ENCODE measurements at places on chromosomes 5 and 9. TPM values are rescaled to one million over a fixed set of nuclear protein-coding genes. Genes with fewer than 3 reads are reported as not detected.

DNA sequence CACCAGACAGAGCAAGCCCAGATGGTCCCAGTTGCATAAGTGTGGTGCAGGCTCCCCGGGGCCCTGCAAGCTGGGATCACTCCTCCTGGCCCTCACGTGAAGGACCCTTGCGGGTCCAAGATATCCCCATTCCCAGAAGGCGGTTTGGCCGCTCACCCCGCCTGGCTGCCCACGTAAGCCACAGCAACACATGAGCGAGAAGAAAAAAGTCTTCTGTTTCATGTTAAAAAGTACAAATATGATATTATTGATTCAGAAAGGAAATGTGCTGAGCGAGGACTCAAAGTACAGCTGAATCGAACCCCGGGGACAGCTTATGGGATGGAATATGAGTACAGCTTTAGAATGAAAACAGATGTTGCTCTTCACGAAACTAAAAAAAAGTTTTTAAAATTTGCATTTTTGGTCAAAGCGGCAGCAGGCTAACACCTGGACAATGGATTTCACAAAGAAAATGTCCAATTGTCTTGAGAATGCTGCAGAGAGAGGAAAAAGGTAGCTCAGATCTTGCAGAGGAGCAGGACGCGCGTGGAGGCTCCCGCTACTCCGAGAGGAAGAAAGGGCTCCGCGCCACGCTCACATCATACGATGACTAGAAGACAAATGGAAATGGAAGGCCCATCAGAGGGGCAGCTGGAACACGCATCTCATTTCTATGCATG lies 427.6 kb downstream of the IRX1 start:
- no peak overlapping the region for H3K27ac ChIP-seq
- no peak overlapping the region for H3K4me3 ChIP-seq
- H3K36me3 ChIP-seq, result no peaks in the 10 kb centered on the region
- DNase-seq, result no peak
- H3K4me1 ChIP-seq, result no peaks in the 10 kb centered on the region
- H3K27me3 ChIP-seq, result no peaks in the 10 kb centered on the region

The OCLN gene
- polyA plus RNA-seq, result 3.1 TPM

- no peaks in the 10 kb centered on the region for H3K36me3 ChIP-seq
- DNase-seq, result no peak
- no peaks in the 10 kb centered on the region for H3K27me3 ChIP-seq
- H3K4me3 ChIP-seq, result no peak overlapping the region
- H3K4me1 ChIP-seq, result no peaks in the 10 kb centered on the region
These were observed 348.3 kb upstream of the CDH6 start for GRCh38 chr5:30845194-30845593.

The HAVCR2 gene
- 0.41 TPM for polyA plus RNA-seq

GRCh38 chr5:14110680-14111079 lies 32.5 kb upstream of the TRIO start:
- H3K4me1 ChIP-seq, result peaks cover 4% of the 10 kb centered on the region
- no peaks in the 10 kb centered on the region for H3K27me3 ChIP-seq
- no peak overlapping the region for H3K4me3 ChIP-seq
- peak overlapping the region; percentile 33 for H3K27ac ChIP-seq
- peak; percentile 75 for DNase-seq

The CYSRT1 gene
- 0.25 TPM for polyA plus RNA-seq

- no peaks in the 10 kb centered on the region for H3K36me3 ChIP-seq
- no peaks in the 10 kb centered on the region for H3K4me1 ChIP-seq
- DNase-seq, result no peak
- no peak overlapping the region for H3K4me3 ChIP-seq
- H3K27ac ChIP-seq, result no peak overlapping the region
These were observed 41.7 kb upstream of the CLINT1 start for GRCh38 chr5:157900644-157901043.

- H3K4me1 ChIP-seq, result no peaks in the 10 kb centered on the region
- no peak overlapping the region for H3K4me3 ChIP-seq
- no peak for DNase-seq
- H3K27me3 ChIP-seq, result peaks cover 6% of the 10 kb centered on the region
- no peak overlapping the region for H3K27ac ChIP-seq
These were observed 6.9 kb downstream of the NKD2 start for GRCh38 chr5:1015507-1015906.

- H3K4me1 ChIP-seq, result no peaks in the 10 kb centered on the region
- no peak for DNase-seq
- H3K27ac ChIP-seq, result no peak overlapping the region
- H3K4me3 ChIP-seq, result no peak overlapping the region
- H3K36me3 ChIP-seq, result no peaks in the 10 kb centered on the region
These were observed 3.3 kb downstream of the ASTN2 start for GRCh38 chr9:117411547-117411946.

- no peak overlapping the region for H3K27ac ChIP-seq
- H3K4me1 ChIP-seq, result no peaks in the 10 kb centered on the region
- no peaks in the 10 kb centered on the region for H3K36me3 ChIP-seq
- peaks cover 14% of the 10 kb centered on the region for H3K27me3 ChIP-seq
- DNase-seq, result no peak
These were observed 16.0 kb downstream of the AQP3 start for GRCh38 chr9:33431420-33431819.
